M059J (cell line): ENCODE measurements at places on chromosomes 5 and 9.

DNA sequence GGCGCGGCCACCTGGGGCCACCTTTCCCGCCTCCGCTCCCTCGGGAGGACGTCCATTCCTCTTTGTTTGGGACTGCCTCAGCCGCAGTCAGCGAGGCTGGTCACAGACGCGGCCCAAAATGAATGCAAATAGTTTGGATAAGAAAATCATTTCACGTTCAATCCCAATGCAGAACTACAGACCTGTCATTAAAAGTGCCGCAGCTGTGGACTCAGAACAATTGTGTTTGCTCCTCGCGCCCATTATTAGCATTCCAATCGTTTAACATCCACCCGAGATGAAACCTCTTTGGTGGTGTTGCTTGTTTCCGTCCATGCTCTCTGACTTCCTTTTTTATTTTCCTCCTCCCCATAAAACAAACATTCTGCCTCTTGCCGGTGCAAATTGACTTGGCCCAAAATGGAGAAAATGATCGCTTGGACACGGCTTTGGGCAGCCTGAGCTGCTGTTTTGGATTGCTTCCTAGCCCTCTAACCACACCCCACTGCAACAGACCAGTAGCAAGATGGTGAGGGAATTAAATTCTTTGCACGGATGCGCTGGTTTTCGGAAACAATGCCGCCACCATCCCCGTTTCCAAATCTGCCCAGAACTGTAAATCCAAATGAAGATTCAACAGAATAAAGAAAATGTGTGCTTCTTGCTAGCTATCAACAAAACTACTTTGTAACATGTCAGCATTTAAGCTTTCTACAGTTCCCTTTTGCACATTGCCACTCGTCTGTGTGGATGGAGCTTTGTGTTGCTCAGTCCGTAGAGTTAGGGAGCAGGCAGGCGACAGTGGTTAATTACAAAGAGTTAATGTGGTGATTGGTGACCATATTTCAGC, 784 bp downstream of the NLN start:
- DNase-seq: peak; percentile 71

DNA sequence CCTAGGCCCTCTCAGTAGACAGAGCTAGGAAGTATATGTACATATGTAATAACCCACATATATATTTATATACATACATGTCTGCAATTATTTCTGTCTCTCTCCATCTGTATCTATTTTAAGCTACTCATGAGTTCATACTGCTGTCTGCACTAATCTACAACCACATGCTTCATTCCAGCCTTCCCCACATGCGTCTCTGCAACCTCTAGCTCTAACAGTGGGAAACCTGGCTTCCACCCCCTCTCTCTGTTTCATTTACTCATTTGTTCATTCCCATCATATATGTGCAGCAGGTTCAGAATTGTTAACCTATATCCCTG, 23.3 kb downstream of the DCANP1 start:
- no peak for DNase-seq

GRCh38 chr5:88092958-88093605, 175.6 kb downstream of the TMEM161B start:
- no peak for DNase-seq

DNA sequence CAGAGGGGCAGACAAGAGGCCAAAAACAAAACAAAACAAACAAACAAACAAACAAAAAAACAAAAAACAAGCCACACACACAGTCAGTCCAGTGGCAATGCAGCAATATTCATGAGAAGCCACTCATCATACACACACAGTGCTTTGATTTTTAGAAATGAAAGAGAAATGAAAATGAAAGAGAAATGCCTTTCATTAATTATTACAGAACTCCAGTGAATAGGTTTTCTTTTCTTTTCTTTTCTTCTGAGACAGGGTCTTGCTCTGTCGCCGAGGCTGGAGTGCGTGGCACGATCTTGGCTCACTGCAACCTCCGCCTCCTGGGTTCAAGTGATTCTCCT, 36.9 kb downstream of the SPRY4 start:
- no peak for DNase-seq

DNA sequence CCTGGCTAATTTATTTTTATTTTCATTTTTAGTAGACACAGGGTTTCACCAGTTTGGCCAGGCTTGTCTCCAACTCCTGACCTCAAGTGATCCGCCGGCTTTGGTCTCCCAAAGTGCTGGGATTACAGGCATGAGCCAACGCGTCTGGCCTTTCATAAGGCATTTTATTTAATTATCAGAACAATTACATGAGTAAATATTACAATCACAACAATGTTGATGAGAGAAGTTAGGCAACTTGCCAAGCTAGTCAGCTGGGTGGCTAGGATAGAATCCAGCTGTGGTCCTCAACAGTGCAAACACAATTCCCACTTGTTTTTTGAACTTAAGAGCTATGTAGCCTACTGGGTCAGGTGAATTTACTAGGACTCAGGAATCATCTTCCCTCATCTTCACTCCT, 22.0 kb downstream of the C9orf57 start:
- DNase-seq: no peak

GRCh38 chr9:134329886-134330285, 3.6 kb downstream of the RXRA start:
- no peak for DNase-seq
